ENCODE measurements at places on chromosomes 6 and 20.

DNA sequence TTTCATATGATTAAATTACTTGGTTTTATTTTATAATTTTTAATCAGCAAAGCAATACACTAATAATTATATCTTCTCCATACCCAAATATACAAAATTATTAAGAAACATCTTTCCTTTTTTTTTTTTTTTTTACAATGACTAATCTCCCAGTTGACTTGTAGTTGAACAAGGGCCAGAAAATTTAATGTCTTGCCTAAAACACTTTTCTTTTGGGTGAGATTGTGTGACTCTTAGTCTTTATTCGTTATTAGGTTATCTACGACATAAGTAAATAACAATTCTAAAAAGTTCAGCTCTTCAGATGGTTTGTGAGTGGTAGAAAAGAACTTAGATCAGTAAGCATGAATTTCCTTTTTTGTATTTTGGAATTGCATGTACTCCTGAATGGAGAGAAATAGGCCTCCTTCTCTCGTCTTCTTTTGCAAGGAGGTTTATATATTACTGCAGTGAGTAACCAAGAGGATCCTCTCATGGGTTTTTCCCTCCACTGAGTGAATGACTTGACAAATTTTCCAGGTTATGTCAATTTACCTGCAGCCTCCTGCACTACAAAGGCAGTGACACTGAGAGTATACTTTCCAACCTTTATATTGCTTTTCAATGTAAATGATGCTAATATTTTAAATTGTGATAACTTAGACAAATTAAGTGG lies 364.5 kb upstream of the CITED2 start:
- no peak for DNase-seq

DNA sequence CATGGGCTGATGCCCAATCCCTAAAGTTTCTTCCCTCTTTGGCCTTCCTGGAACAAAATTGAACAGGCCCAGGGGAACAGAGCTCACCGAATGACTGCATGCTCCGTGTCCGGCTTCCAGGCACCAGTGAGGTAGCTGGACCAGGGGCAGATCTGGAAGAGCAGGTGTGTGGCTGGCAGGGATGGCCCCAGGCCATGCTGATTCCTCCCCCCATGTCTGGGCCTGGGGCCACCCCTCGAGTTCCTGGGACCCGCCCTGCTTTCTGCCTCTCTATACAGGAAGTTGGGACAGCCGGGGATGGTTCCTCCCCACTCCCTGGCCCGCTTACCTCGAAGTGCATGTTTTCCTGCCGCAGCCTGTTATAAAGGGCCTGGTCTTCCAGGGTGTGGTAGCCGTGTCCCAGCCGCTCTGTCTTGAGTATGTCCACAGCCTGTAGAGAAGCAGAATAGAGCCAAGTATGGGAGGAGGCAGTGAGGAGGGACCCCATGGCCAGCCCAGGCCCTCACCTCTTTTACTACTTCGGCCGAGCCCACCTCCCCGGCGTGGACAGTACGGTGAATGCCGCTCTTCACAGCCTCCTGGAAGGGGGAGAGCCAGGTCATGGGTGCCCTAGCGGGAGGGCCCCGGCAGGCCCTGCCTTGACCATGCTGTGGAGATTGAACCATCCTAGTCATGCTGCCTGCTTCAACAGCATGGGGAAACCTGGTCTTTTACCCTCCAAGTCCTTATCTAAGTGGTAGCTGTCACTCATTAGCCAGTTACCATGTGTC lies 28.8 kb downstream of the ADA start:
- DNase-seq = no peak

- no peak for DNase-seq
Measured at GRCh38 chr6:169079650-169080049, 174.0 kb downstream of the THBS2 start.

- no peak for DNase-seq
Measured at GRCh38 chr6:150720774-150721233, 121.1 kb downstream of the PLEKHG1 start.

DNA sequence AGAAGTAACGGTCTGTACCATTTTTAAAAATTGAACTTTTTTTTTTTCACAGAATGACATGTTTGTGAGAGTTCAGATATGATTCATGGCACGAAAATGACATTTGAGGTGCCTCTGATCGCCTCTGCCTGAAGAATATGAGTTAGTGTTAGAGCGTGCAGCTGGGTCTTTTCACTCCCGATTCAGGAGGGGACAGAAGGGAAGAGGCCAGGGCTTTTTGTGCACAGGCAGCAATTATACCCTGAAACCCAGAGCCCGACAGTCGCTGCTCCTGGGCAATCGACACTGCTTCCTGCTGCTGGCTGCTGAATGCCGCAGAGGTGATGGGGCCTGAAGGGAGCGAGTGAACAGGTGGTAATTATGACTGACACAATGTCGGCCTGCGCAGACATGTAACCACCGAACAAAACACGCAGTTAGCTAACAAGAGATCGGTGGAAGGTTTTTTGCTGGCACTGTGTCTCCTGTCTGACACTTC lies 652.0 kb upstream of the NOX3 start:
- DNase-seq = no peak

DNA sequence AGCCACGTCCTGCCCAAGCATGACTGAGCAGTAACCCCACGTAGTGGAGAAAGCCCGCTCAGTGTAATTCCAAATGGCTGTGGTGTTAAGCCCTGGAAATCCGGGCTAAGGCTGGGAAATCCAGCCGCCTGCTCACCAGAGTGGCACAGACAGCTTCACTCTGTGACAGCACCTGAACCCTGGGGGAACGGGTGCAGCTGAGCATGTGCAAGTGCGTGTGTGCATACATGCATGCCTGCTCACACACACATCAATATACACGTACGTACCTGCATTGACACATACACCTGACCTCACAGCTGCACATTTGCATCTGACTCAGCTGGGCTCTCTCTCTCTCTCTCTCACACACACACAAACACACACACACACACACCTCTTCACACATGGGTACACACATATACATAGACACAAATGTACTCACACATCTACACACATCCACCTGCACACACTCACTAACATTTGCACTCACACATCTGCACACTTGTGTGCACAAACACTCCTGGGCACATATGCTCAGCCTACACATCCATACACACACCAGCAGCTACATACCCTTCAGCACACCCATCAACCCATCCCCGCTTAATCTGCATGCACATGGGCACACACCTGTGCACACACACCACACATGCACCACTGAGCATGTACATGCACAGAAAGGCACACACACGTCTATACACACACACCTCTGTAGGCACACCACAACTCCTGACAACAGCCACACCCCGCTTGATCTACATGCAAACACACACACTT lies 114.1 kb downstream of the GRM4 start:
- DNase-seq = no peak

DNA sequence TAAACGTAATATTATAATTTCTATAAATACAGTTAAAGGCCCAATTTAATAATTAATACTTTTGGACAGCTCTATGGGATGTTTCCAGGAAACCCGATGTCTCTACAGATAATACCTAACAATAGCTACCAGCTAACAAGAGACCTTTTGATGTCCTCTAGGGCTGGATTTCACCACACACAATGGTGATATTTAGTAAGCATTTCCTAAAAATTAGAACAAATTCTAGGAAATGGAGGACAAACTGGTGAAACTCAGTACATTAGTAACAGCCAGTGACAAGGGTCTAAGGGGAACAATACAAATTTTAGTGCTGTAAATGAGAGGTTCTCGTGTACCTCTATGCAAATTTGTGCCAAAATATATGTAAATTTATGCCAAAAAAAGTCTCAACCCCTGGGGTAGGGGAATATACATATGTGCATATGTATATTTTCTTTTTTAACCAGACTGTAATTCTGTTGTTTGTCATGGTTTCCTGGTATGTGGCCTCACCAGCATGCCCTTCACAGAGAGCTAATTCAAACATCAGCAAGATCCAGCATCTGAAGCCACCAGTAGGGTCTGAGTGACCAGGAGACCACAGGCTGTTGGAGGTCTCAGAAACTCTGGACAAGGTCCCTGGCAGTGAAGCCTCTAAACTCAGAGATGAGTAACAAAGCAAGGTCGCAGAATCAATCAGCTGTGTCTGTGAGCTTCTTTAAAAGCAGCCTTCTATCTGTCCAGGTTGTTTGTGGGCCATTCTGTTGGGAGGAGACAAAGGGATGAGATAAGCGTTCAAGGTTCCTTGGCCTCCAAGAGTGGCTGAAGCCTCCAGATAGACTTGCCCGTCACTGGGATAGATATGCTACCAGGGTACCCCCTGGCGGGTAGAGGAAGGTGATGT lies 235.1 kb upstream of the RREB1 start:
- no peak for DNase-seq

- no peak for DNase-seq
Measured at GRCh38 chr6:49634836-49635218, 1.8 kb downstream of the RHAG start.

DNA sequence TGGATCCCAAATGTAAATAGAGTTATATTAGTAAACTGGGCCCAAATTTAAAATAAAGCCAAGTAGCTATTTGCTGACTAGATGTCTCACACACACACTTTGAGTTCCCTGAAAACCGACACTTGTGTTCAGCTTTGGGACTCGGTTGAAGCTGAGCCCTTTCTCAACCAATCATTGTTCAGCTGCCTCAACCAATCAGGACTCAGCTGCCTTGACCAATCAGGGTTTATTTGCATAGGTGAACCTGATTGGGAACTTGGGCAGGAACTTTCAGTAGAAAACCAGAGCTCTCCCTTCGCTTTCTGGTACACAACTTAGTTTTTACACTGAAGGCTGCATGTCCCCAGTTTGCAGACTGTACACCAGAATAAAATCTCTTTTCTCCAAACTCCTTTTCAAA lies 301.7 kb downstream of the FOXA2 start:
- no peak for DNase-seq

- no peak for DNase-seq
Measured at GRCh38 chr20:62042025-62042820, 23.5 kb downstream of the TAF4 start.

DNA sequence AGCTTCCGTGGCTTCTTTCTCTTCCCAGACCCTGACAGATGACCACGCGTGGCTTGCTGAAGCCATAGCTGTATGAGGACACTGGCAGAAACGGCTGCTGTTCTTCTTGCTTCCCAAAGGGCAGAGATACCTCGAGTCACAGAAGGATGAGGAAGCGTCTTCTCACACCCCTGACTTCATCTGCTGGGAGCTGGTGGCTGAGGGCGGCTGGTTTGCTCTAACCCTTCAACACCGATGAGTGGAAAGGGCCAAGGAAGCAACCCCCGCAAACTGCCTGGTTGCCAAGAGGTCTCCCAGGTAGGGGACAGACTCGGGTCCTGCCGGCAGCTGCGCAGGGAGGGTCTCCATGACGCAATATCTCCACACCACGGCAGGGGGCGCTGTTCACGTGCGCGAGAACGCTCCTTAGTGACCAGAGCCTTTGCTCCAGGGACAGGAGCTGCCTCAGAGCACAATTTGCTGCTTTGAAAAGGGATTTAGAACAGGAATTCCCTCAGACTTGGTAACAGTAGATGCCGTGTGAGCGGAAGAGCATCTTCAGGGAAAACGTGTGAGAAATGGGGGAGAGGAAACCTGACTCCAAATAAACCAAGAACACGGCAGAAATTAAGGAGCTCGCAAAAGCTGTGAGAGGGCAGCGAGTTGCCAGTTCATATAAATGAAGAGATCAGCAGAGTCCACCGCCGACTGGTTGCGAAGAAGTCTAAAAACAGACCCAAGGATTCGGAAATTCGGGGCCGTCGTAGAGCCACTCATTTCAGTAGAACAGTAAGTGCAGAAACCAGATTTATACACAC lies 80.2 kb downstream of the ERMARD start:
- peak; percentile 48 for DNase-seq

DNA sequence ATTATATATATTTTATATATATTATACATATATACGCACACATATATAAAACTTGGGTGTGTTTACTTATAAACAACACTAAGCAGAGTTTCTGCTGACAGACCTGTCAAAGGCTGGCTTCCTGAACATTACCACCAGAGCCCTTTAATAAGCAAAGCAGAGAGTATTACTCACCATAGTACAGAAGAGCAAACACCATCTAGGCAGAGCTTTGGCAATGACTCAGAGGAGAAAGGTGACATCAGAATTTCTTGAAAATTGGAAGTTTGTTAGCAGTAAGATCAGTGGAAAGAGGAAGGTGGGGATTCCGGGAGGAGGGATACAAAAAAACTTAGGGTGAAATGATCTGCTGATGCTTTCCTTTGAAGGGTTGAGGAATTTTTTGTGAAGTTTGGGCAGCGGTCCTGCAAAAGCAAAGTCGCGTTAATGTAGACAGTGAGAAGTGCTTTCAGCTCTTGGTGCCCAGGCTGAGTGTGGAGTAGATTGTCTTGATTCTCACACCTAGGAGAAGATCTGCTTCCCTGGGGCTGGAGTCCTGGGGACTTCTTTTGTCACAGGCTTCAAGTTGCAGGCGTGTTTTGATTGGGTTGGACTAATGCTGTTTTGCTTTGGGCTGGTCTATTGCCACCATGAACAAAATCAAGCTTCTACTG lies 109.6 kb upstream of the BACH2 start:
- no peak for DNase-seq

- DNase-seq = no peak
Measured at GRCh38 chr20:46563170-46563859, 12.9 kb upstream of the OCSTAMP start.

- DNase-seq = no peak
Measured at GRCh38 chr6:8875986-8876385, 440.6 kb upstream of the SLC35B3 start.

Measured in KG1 (cell line).